Ovary (tissue), 10 donors: ENCODE measurements at places on chromosomes 6 and 20. TPM values are rescaled to one million over a fixed set of nuclear protein-coding genes. Genes with fewer than 3 reads are reported as not detected.

DNA sequence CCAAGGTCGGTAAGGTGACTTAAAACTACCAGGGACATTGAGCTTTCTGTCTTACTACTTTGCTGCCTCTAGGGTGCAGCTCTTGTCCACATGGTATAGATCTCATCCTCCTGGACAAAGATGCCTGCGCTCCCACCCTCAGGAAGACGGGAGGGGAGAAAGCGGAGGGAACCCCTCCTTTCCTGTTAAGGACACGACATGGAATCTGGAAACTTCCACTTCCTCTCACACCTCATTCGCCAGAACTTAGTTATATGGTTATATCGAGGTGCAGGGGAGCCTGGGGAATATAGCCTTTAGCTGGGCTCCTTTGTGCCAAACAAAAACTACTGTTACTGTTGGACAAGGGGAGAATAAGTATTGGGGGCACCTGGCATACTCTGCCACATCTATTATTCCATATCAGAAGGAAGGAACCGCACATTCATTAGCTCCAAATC, 224.3 kb upstream of the TSHZ2 start:
- no peaks in the 10 kb centered on the region for H3K27me3 ChIP-seq
- DNase-seq: no peak
- no peaks in the 10 kb centered on the region for H3K4me1 ChIP-seq
- no peak overlapping the region for H3K4me3 ChIP-seq
- H3K27ac ChIP-seq: no peak overlapping the region

DNA sequence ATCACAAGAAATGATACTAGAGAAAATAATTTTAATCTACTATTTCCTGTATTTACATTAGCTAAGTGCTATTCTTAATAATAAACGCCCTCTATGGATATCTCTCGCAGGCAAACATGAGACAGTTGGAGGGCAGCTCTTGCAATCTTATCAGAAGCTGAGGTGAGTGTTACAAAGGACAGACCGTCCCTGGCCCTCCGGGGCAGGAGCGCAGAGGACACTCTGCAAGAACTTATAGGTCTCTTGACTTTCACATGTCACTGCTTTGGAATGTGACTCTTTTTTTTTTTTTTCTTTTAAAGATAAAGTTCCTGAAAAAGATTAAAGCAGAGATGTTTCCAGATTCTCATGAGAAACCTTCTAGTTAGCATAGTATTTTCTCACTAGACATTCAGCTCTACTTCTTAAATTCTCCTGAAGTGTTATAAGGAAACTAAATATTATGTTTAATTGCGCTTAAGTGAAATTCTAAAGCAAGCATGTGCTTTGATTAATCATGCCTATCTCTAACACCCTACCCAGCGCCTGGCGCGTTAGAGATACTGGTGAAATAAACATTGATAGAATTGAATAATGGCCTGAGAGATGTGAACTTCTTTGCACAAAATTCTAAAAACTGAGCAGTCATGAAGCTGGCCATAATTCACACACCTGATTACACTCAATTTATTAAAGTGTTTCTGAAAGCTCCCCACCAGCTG, 57.4 kb downstream of the SYTL3 start:
- H3K4me3 ChIP-seq: no peak overlapping the region
- no peaks in the 10 kb centered on the region for H3K36me3 ChIP-seq
- no peak for DNase-seq
- H3K27ac ChIP-seq: no peak overlapping the region
- peaks cover 6% of the 10 kb centered on the region for H3K4me1 ChIP-seq

DNA sequence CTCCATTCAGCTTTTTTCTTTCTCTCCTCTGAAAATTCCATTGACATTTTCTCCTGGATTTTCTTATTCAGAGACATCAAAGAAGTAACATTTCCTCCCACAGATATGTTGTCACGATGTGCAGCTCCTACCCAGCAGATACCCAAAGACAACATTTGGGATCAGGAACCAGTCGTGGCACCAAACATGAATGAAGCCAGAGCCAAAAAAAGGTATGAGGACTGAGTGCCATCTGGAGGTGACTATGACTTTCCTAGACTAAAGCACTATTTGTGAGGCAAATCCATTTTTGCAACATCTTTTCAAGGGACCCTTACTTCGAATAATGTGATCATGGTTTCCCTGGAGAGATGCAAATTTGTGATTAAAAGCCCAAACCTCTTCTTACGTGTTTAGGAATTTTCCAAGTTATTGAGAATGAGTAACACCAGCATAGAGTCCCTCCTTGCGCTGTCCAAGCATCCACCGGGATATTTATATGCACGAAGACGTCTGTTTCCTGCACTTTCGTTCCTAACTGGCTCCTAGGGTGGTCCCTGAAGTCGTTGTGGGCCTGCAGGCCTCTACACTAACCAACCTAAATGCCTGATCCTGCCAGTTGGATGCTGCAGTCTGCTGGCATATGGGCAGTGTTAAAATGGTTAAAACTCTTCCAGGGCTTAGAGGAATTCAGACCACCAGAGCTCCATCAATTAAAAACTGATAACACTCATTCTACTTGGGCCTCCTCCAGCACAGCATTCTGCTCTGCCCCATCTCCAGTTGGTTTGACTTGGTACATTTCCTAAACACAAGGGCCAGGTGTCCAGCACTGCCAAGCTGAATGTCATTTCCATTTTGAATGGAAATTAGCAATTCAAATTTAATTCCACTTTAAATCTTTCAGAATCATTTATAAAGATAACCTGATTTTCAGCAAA, 256.6 kb downstream of the C6orf118 start:
- H3K36me3 ChIP-seq: no peaks in the 10 kb centered on the region
- H3K27ac ChIP-seq: no peak overlapping the region
- H3K4me1 ChIP-seq: no peaks in the 10 kb centered on the region

DNA sequence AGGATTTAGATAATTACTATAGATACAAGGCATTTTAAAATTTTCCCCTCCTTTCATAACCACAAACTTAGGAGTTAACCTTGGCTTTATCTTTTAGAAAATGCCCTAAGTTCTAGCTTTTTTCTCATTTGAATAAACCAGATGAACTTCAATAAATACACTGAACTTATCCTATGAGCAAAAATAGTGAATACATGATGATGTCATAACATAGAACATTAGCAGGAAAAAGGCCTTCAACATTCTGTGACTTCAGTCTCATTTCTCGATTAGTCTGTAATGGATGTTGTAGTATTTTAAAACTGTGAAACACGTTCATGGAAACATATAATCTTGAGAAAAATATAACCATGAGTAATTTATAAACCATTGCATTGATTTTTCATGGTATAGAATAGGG, 550.7 kb downstream of the PKHD1 start:
- no peaks in the 10 kb centered on the region for H3K36me3 ChIP-seq
- no peak overlapping the region for H3K27ac ChIP-seq
- H3K27me3 ChIP-seq: no peaks in the 10 kb centered on the region
- H3K4me3 ChIP-seq: no peak overlapping the region

DNA sequence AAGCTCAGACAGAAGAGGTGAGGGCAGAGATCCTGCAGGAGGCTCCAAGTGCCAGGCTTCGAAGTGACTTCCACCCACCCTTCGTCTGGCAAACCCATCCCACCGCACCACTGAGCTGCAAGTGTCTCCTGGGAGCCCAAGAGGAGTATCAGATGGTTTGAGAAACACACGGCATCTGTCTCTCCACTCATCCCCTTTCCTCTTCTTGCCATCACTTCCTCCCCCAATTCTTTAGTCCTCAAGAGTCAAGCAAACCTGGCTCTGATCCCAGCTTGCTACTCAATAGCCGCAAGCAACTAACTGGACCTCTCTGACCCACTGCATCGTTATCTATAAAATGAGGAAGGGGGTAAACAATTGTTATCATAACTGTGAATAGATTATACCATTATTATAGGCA, 142.1 kb downstream of the BMP7 start:
- no peaks in the 10 kb centered on the region for H3K27me3 ChIP-seq
- H3K4me1 ChIP-seq: no peaks in the 10 kb centered on the region
- DNase-seq: no peak
- H3K36me3 ChIP-seq: no peaks in the 10 kb centered on the region

- no peak overlapping the region for H3K27ac ChIP-seq
- no peaks in the 10 kb centered on the region for H3K4me1 ChIP-seq
- H3K27me3 ChIP-seq: no peaks in the 10 kb centered on the region
- no peak overlapping the region for H3K4me3 ChIP-seq
These were observed 71.9 kb downstream of the TCP11 start for GRCh38 chr6:35069262-35069661.

DNA sequence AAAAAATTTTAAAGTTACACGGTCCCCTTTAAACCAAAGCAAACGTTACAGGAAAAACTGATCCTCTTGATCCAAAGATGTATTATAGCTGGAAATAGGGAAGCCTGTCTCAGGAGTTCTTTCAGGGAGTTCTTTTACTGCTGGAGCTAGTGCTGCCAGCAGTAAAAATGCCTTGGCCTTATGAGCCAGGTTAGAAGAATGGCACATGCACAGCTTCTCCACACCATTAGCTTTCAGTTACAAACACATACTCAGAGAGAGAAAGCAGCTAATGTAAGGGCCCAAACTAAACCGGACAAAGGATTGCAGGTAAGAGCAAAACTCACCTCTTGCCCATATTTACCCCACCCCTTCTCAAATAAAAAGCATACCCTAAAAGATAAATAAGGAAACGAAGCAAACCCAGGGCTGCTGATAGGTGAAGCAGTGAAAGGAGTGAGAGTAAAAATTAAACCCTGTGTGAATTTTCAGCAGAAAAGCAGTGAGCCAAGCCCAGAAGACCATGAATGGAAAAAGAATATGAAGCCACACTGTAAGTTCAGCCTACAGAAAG, 19.0 kb downstream of the TBC1D20 start:
- H3K27me3 ChIP-seq: no peaks in the 10 kb centered on the region
- no peak overlapping the region for H3K27ac ChIP-seq
- DNase-seq: no peak
- H3K4me3 ChIP-seq: no peak overlapping the region
- no peaks in the 10 kb centered on the region for H3K36me3 ChIP-seq
- peaks cover 4% of the 10 kb centered on the region for H3K4me1 ChIP-seq

DNA sequence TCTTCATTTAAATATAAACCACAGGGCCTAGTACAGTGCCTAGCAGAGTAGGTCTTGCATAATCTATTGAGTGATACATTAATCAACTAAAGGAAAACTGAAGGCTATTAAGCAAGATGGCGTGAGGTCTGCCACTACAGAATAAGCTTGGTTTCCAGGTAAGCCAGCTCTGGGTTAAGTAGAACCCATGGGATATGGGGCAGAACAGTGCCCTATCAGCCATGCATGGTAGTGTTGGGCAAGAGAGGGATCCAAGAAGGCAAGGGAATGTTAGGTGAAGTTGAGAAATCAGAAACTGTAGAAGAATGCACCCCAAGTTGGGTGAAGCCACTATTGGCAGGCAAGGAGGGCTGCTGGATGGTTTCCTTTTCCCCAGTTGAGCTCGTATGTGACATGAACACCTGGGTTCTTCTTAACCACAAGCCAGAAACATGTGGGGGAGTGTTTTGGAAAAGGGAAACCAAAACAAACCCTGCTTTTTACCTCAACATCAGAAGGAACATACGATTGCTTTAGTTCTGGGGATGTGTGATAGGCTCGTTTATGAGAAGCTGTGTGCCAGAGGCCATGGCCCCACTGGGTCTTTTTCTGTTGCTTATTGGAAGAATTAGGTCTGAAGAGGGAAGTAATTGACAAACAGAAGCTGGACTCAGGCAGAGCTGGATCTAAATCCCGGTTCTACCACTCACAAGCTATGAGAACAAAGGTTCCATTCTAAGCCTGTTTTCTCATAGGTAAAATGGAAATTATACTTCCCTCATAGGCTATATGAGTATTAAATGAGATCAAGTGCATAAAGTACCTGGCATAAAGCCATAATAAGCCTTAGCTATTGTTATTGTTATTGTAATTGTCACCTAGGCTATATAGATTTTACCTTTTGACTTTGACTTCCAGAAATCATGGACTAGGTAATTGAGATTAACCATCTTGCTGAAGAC, 33.5 kb downstream of the NEDD9 start:
- no peaks in the 10 kb centered on the region for H3K27me3 ChIP-seq
- no peak overlapping the region for H3K27ac ChIP-seq
- H3K4me1 ChIP-seq: no peaks in the 10 kb centered on the region
- no peaks in the 10 kb centered on the region for H3K36me3 ChIP-seq
- H3K4me3 ChIP-seq: no peak overlapping the region
- DNase-seq: no peak

DNA sequence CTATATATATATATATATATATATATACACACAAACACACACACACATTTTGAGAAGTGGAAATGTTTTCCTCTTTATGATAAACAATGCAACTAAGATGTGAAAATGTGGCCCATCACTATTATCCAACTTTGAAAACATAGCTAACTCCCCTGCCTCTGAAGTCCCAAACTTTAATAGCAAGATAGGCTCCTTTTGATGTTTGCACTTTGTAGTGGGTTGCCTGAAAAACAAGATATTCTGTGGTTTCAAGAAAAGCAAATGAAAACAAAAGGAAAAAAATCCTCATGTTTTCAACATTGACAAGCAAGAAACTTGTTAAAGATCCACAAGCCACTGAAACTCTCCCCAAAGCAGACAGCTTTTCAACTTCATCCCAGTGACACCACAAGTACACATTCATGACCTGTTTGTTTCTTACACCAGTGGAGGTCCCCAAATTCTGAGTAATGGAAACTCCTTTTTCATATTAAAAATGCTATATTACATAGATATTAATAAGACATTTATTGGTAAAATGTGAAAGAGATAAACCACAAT, 90.0 kb downstream of the IPCEF1 start:
- no peaks in the 10 kb centered on the region for H3K27me3 ChIP-seq
- no peak overlapping the region for H3K27ac ChIP-seq
- H3K4me1 ChIP-seq: no peaks in the 10 kb centered on the region
- no peak overlapping the region for H3K4me3 ChIP-seq
- no peaks in the 10 kb centered on the region for H3K36me3 ChIP-seq

GRCh38 chr6:134035823-134036296, 16.6 kb downstream of the SLC2A12 start:
- no peaks in the 10 kb centered on the region for H3K36me3 ChIP-seq
- H3K4me3 ChIP-seq: no peak overlapping the region
- no peak for DNase-seq
- H3K27ac ChIP-seq: no peak overlapping the region
- no peaks in the 10 kb centered on the region for H3K27me3 ChIP-seq
- peaks cover 2% of the 10 kb centered on the region for H3K4me1 ChIP-seq

- no peaks in the 10 kb centered on the region for H3K27me3 ChIP-seq
- no peaks in the 10 kb centered on the region for H3K36me3 ChIP-seq
- DNase-seq: peak; percentile 54
- H3K4me1 ChIP-seq: peaks cover 11% of the 10 kb centered on the region
- H3K4me3 ChIP-seq: peak overlapping the region; percentile 72
- peak overlapping the region; percentile 81 for H3K27ac ChIP-seq
These were observed 719 bp downstream of the SMPD2 start for GRCh38 chr6:109441069-109441816.

Gene GABBR1
- total RNA-seq: 78.4 TPM

Gene C4B
- total RNA-seq: 1,673 TPM

Gene ZBTB12
- total RNA-seq: 1.9 TPM

Gene FUT9
- total RNA-seq: not detected
